NCI-H510A (cell line): ENCODE measurements at places on chromosomes 16 and 17.

DNA sequence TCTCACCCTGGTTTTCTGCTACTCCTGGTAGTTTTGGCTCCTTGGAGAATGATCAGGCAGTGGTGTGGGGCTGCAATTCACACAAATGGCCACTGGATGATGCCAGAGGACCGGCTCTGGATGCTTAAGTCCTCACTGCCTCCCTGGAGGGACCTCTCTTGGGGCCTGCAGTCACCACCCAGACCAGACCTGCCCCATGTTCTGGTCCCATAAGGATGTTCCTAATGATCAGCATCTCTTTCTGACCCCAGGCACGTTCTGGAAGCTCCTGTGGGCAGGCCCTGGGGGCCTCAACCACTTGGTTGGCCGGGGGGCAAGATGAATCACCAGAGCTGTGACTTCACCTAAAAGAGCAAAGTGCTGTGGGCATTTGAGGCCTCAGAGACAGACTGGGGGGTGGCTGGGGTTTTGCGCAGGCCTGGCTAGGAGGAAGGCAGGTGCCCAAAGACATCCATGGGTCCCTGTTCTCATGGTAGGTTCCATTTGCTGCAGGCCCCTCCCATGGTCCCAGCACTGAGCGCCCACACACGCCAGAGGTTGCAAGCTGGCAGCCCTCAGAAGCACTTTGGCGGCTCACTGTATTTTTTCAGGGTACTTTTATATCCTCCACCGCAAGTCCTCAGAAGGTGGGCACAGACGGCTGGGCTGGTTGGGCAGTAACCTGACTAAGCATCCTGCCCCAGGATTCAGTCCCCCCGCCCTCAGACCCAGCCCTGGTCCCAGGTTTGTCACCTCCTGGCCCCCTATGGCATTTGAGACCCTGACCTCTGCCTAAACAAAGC is 53.2 kb downstream of the NT5M start:
- peak; percentile 67 for DNase-seq

- no peak for DNase-seq
Measured at GRCh38 chr17:49290690-49291359, 60.2 kb upstream of the PHOSPHO1 start.

GRCh38 chr16:22353933-22354541 is 20.4 kb downstream of the CDR2 start:
- DNase-seq, result no peak

- no peak for DNase-seq
Measured at GRCh38 chr17:50184064-50184463, 17.4 kb downstream of the COL1A1 start.

DNA sequence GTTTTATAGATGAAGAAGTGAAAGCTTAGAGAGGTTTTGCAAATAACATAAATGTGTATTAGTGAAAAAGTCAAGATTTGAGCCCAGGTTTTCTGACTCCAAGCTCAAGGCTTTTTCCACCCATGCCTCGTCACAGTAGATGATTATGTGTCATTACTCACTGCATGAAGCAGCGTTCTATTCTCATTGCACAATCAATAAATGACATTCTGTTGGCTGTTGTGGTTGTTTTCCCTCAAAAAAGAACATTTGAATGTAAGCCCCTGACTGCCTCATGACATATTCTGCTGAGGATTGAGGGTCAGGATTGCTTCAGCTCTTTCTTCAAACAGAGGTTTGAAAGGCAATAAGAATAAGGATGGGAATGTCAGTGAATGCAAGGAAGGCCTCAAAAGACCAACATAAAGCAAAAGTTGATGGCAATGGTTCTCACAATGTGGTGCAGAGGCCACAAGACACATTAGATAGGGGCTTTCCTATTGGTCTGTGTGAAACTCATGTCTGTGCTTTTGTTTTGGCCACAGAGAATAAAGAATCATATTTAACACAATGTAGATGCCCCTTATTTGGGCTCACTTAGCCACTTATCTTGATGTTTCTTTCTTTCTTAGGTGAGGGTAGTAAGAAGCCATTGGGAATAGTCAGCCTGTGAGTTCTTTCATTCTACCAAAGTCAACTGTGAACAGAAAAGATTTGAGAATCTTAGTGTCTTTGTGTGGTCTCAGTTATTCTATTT is 5.4 kb upstream of the MMD start:
- DNase-seq, result no peak

DNA sequence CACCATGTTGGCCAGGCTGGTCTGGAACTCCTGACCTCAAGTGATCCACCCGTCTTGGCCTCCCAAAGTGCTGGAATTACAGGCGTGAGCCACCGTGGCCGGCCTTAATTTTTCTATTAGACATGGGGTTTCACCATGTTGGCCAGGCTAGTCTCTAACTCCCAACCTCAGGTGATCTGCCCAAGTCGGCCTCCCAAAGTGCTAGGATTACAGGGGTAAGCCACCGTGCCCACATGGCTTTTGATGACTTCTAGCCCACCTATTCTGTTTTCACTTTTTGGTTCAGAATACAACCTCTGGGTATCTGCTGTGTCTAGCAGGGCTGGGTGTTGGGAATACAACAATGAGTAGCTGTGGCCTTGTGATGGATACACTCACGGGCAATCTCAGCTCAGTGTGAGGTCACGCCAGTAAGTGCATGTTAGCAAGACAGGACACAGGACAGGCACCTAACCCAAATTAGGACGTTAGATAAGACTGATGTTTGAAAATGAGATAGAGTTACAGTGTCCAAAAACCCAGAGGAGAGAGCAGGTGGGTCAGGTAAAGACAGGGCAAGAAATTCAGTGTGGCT is 14.1 kb upstream of the YWHAE start:
- no peak for DNase-seq

GRCh38 chr17:38996660-38997337 is 29.6 kb upstream of the FBXO47 start:
- DNase-seq, result no peak

DNA sequence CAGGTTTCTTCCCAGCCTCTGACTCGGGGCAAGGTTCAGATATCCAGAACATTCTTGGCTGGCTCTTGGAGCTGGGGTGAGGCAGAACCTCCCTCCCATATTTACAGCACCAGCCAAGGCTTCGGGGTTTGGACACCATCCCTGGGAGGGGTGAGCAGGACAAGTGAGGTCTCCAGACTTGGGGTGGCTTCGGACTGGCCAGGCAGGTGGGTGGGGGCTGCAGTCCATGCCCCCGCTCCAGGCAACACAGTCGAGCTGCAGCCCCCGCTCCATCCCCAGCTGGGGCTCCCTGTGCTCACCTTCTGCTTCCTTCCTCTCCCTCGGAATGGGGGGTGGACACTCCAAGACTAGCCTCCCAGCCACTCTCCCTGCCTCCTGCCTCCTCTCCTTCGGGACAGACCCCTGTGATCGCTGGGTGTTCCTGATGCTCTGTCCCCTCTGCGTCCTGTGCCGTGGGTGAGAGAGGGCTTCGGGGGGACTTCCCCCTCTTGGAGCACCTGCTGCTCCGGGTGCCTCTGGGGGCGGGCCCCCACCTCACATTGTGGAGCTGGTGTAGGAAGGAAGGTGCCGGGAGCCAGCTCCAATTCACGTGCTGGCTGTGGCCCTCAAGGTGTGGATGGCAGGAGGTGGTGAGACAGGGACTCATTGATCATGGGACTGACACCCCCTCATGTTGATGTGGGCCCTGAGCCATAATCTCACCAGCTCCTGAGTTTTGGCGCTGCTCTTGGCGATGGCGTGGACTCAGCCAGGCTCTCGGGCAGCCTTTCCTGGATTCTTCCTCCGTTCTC is 189.2 kb downstream of the SEC14L1 start:
- DNase-seq, result no peak
